LHCN-M2 (cell line): ENCODE measurements at places on chromosomes 3 and 15. TPM values are rescaled to one million over a fixed set of nuclear protein-coding genes. Genes with fewer than 3 reads are reported as not detected.

STRC gene
- total RNA-seq, result not detected in 2 replicates

UPK1B gene
- total RNA-seq, result not detected in 2 replicates

SI gene
- total RNA-seq, result not detected in 2 replicates

TM4SF18 gene
- 3.0 and 5.2 TPM in 2 replicates for total RNA-seq

NPRL2 gene
- 23.9 and 27.8 TPM in 2 replicates for total RNA-seq

CHL1 gene
- not detected in 2 replicates for total RNA-seq

ZNF662 gene
- 1.3 and 1.4 TPM in 2 replicates for total RNA-seq

RFTN1 gene
- 51.6 and 58.2 TPM in 2 replicates for total RNA-seq

SYNPR gene
- not detected in 2 replicates for total RNA-seq

- no peak for DNase-seq
Observed at GRCh38 chr3:155292133-155292532, 1.4 kb downstream of the STRIT1 start.

DNA sequence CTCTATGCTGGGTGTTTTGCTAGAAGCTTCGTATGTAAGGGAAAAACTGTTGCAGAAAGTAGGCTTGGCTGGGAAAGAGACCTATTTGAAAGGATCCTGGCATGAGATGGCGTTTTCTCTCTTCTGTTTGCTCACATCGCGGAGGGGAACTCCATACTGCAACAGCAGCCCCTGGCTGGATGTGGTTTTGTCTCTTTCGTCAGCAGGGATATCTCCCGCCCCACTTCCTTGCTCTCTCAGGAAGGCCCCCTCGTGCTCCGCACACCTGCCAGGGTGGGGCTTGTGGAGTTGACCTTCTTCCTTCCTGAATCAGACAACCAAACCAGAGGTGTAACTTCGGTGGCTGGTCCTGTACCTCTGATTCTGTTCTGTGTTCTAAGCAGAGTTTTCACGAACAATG lies 26.4 kb upstream of the MYZAP start:
- no peak for DNase-seq

GRCh38 chr3:172244011-172244410 lies 204.2 kb downstream of the GHSR start:
- peak; percentile 36 for DNase-seq

DNA sequence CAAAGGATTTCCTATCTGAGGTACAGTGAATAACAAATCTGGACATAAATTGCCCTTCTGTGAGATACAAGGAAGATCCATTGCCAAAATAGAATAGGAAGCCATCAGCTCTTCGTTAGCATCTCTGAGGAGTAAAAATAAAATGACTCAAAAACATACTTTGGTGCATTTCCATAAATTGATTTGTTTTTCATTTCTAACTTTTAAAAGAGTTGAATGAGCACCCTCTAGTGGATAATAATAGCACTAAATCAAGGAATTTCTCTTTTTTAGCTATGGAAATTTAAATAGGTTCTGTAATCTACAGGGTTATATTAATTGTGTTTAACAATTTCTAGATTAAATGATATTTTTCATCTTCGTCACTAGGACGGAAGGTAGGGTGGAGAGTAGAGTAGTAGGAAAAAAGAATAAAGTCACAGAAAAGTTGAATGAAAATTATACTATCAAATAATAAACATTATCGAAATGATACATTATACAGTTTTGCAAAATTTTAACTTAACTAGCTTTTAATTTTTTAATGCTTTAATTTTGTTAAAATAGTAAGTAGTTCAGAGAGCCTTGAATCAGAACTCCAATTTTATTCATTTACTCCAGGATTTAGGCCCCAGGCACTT lies 6.4 kb downstream of the NSUN3 start:
- peak; percentile 20 for DNase-seq

- DNase-seq, result no peak
Observed at GRCh38 chr15:31405200-31405920, 78.7 kb downstream of the KLF13 start.

DNA sequence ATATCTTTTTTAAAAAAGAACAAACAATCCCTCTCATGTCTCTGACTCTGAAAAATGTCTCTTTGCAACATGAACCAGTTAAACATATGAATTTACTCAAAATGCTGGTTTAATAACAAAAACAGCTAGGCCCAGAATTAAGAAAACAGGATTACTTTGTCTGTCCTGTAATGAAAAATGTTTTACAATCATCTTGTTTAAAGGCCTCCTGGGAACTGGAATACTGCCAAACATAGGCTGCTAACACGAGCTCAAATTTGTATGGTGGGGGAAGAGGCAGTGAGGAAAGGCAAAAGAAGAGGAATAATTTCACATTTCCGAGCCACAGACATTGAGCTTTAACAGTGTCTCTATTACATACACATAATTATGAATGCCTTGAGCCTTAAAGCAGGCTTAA lies 61.7 kb upstream of the PPIB start:
- peak; percentile 66 for DNase-seq

GRCh38 chr3:47571391-47572175 lies 7.1 kb downstream of the CSPG5 start:
- DNase-seq, result no peak

DNA sequence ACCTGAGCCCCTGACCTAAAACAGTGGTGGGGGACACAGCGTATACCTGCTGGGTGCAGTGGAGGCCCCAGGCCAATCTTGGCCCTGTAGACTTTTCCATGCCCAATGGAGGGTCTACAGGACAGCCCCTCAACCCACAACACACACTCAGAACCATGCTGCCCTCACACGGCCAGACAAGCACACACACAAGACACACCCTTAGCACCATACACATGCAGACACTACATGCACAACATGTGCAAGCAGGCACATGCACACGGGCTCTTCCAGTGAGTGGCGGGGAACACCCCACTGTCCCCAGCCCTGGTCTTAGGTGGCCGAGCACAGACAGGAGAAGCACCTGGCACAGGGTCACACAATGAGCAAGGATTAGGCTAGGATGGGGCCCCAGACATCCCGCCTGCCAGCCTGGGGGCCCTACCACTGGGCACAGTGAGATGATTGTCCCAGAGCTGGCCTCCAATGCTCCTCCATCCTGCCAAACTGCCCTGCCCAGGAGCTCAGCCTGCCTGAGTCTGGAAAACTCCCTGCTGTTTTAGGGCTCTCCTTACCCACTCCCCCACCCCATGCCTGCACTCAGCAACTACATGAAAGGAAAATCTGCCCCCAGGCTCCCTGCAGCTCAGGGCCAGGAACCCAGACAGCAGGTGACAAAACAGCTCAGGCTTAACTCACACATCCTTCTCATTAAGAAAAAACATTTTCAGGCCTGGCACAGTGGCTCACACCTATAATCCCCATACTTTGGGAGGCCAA lies 15.8 kb downstream of the IQSEC1 start:
- no peak for DNase-seq

DNA sequence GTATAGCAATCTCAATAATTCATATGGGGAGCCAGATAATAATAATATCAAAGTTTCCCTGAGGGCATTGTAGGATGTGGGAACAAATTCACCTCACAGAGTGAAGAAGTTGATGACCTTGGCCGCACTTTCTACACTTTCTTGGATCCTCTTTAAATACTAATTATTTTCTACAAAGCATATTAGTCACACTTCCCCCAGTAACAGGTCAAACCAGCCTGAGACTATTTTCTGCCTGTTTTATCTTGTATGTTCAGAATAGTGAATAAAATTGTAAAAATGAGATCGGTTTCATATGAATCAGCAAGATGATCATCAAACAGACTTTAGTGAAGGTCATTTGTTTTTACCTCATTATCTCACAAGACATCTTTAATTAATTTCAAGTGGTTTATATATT lies 2.3 kb upstream of the OR5K3 start:
- no peak for DNase-seq

- DNase-seq, result peak; percentile 28
Observed at GRCh38 chr3:194364652-194365434, 4.7 kb downstream of the LRRC15 start.

GRCh38 chr3:184143327-184143726 lies 8.2 kb downstream of the EIF2B5 start:
- no peak for DNase-seq

DNA sequence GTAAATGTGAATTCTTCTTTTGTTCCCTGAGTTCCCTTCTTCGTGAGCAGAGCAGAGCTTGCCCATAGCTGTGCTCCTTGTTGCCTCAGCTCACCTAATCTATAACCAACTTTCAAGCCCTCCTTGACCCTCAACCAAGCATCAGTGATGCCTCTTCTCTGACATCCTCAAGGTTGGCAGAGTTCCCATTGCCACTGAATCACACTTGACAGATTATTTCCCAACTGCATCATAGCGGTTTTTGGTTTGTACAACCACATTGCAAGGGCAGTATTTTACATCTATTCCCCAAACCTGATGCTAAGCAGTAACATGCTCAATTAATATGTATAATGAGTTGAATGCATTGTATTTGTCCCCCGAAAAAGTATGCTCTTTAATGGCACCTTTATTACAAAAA lies 133.0 kb upstream of the SNTN start:
- peak; percentile 12 for DNase-seq

- DNase-seq, result no peak
Observed at GRCh38 chr3:7086417-7086816, 225.5 kb downstream of the GRM7 start.

- no peak for DNase-seq
Observed at GRCh38 chr3:43858294-43858701, 167.6 kb downstream of the ABHD5 start.

DNA sequence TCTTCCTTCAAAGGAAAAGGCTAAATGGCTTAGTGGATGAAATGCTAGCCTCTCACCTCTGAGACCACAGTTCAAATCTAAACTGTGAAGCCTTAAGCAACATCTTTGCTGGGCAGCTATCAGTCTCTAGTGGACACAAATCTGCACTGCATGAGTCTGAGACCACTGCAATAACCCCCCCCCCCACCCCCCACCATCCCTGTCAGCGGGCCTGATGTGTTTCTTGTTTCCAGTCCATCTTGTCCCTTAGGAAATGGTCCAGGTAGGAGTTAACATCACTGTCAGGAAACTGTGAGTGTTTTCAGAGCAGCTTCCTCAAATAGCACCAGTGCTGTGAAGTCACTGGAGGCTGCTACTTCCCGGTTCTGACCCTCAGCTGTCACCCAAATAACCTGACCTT lies 140.6 kb upstream of the TMCO5A start:
- peak; percentile 25 for DNase-seq

- DNase-seq, result no peak
Observed at GRCh38 chr3:21256932-21257331, 494.1 kb downstream of the ZNF385D start.

DNA sequence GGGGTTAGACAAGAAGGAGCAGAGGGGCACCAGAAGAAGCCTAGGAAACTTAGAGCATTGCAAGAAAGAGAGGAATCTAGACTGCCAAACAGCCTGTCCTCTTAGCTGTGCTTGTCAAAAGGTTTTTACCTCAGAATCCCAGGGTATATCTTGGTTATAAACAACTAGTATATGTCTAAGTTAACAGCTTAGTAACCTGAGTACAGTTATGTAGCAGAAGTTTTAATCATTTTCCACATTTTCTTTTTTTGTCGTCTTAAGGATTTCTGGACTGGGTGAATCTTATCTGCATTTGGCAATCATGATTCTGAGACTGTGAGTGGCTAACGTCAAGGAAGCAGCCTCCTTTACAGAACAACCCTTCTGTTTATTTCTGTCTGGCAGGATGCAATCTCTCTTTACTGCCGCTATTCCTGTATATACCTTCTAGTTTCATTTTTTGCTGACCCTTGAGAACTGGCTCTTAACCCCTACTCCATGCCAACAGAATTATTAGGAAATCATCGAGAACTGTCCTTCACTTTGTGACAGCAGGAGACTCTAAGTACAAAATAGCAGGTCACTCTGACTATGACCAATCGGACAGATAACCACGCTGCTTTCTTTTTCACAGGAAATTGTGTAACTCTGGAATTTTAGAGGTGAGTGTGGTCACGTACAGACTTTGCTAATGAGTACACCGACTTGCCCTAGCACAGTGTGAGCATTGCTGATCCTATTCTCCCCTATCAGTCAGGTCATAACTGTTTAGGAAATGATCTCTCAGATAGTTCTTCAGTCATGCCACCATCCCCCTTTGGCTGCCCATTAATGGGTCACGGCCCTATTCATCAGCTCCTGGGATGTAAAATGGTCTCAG lies 3.3 kb upstream of the CP start:
- peak; percentile 83 for DNase-seq

DNA sequence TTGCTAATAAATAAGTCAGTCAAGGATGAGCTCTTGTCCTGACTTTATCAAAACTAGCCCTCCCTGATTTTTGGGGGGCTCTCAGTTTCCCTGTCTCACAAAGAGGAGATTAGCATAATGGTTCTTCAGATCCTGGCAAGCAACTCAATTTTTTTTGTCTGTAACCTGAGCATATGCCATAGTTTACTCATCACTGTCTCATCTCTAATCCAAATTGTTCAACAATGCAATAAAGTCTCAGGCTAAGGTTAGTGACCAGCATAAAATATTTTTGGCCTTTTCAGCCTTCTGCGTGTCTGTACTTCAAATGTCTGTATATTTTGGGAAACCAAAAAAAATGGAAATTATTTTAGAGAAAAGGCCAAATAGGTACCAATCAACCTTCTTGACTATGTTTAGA lies 465.6 kb upstream of the TPRG1 start:
- DNase-seq, result peak; percentile 44

DNA sequence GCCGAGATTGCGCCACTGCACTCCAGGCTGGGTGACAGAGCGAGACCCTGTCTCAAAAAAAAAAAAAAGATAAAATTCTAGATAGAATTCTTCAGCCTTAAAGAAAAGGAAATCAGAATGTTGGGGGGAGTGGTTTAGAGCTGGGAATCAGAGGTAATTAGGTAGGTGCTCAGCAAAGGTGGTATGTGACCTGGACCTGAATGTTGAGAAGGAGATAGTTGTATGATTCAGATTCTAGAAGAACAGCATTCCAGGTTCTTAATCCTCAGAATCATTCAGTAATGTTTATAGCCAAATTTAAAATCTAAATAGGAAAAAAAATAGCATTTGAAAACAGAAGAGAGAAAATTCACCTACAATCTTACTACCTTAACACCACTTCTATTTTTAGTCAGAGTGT lies 71.3 kb upstream of the UBE2E1 start:
- no peak for DNase-seq

GRCh38 chr3:162007722-162008121 lies 511.1 kb downstream of the OTOL1 start:
- DNase-seq, result no peak

GRCh38 chr15:52093539-52094510 lies 18.8 kb downstream of the BCL2L10 start:
- peak; percentile 97 for DNase-seq

- DNase-seq, result peak; percentile 68
Observed at GRCh38 chr3:15015456-15015855, 49.7 kb downstream of the MRPS25 start.

DNA sequence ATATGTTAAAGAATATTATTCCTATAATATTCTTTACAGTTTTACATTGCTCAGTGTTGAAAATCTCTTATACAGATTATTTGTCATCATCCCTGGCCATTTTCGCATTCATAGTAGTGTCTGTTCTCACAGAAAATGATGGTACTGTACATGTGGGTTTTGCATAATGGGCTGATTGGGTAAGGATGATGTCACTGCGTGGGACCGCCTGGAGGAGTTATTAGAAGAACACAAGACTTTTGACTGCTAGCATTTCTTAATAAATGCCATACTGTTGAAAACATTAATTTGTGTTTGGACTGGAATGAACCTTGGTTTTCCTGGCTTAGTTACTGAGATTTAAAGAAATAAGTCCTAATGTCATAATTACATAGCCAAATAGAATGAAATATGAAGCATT lies 20.3 kb downstream of the LRCH3 start:
- DNase-seq, result peak; percentile 79
